NCI-H1417 treated with DMSO at 0.1 percent for 48 hours (cell line): ENCODE measurements at places on chromosomes 7 and 10.

DNA sequence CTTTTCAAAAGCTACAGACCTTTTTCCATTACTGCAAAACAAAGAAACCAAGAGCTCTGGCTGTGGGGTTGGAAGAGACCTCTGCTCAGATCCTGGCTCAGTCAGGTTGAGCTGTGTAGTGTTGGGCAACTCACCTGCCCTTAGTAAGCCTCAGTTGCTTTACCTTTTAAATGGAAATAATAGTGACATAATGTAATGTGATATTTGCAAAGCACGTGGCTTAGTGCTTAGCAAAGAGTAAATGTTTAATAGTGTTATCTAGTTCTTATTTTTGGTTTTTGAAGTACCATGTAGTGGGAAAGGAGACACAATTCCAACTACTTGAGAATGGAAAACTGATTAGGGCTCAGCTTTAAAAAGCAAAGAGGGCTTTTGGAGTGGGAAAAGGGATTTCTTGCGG lies 100.2 kb downstream of the SVIL start:
- DNase-seq, result no peak

GRCh38 chr7:112938863-112939573 lies 147.6 kb downstream of the GPR85 start:
- no peak for DNase-seq

DNA sequence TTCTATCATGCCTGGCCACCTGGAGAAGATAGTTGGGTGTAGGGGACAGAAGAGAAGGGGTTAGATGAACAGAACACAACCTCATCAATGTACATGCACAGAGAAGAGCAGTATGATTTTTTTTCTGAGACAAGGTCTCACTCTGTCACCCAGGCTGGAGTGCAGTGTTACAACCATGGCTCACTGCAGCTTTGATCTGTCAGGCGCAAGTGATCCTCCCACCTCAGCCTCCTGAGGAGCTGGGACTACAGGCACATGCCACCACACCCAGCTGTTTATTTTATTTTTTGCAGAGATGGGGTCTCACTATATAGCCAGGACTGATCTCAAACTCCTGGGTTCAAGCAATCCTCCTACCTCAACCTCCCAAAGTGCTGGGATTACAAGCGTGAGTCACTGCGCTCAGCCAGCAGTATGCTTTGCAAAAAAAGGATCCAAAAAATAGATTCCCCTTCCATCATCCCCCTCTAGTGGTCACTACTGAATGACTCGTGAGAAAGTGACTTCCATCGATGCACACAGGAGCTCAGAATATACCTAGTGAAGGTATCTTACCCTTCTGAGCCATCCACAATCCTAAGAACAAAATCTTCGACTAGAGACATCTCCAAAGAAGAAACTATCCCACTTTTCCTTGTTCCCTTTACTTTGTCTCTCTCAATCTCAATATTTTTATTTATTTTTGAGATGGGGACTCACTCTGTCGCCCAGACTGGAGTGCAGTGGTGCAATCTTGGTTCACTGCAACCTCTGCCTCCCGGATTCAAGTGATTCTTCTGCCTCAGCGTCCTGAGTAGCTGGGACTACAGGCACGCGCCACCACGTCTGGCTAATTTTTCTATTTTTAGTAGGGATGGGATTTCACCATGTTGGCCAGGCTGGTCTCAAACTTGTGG lies 21.0 kb downstream of the ZCWPW1 start:
- no peak for DNase-seq

DNA sequence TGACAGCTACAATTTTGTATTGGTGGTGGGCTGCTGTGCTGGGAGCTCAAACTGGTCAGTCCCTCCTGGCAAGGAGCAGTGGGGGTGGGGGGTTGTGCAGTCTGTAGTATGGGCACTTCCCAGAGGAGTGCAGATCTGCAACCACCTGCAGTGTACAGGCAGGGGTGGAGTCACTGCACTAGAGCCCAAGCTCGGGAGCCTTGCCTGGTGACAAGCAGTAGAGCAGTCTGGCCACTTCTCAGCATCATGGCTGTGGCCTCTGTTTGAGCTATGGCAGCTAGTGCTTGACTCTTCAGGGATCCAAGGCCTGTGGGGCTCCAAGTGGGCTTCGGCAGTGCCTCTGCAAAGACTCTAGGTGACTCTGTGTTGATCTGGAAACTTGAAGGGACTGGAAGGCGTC lies 585.1 kb upstream of the GRM3 start:
- no peak for DNase-seq

DNA sequence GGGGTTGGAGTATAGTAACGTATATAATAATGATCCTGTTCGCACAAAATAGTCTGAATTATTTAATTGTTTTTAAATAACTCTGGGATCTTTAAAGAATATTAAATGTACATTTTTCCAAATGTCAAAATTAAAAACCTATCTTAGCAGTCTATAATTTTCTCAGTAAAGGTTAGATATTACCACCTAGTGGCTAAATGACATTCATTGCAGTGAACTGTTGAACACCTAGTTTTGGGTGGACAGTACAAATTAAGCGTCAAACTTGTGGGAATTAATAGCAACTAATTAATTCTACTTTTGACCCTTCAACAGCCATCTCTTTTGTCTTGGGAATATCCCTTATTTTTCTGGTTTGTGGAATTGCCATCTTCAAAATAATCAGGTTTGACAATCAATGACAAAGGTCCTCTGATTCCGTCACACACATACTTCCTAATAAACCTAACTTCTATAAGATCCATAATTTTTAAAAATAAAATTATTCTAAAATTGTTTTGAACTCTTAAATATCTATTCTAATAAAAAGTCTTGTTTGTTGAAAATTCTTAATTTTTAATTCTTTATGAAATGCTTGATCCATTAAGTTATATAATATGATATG lies 165.7 kb downstream of the SEMA3D start:
- no peak for DNase-seq

DNA sequence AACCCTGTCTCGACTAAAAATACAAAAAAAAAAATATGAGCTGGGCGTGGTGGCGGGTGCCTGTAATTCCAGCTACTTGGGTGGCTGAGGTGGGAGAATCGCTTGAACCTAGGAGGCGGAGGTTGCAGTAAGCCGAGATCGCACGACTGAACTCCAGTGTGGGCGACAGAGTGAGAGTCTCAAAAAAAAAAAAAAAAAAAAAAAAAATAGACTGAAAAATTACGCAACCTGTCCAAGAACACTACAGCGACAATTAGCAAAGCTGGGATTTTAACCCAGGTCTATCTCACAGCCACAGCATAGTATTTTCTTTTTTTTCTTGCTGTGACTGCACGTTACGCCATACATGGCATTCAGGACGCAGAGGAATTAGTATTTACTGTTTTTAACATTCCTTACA lies 1.1 kb upstream of the RABGEF1 start:
- no peak for DNase-seq

DNA sequence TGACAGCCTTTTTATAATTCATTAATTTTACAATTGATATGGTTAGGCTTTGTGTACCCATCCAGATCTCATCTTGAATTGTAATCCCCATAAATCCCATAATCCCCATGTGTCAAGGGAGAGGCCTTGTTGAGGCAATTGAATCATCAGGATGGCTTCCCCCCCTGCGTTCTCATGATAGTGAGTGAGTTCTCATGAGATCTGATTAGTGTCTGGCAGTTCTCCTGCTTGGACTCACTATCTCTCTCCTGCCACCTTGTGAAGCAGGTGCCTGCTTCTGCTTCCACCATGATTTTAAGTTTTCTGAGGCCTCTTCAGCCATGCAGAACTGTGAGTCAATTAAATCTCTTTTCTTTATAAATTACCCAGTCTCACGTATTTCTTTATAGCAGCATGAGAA lies 165.7 kb upstream of the GNAI1 start:
- DNase-seq, result no peak

DNA sequence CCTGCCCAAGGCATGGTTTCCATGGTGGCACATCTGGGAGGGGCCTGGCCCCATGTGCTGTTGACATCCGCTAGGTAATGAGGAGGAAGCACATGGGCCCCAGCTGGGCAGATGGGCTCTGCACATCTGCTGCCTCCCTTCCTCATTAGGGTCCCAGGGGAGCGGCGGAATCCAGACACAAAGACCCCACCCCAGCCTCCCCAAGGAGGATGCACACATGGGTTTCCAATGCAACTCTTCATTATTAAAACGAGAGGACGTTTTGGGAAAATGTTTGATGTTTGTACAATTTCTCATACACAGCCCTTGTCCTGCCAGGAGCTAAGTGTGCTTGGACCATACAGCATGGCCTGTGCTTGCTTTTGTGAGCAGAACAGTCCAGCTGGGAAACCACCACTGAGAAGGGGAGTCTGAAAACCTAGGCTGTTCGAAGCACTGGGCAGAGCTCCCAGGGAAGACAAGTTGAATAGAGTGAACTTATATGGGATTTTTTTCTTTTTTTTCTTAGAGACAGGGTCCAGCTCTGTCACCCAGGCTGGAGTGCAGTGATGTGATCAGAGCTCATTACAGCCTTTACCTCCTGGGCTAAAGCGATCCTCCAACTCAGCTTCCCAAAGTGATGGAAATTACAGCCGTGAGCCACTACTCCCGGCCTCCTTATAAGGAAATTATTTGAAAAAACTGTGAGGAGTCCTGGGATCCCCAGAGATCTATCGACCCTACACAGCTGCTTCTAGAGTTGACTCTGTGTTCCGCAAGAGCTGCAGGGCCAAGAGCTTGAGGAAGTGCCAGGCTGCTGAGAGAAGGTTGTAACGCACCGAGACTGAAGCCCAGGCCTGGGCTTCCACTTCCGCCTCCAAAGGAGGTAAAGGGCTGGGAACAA lies 23.4 kb downstream of the FAM107B start:
- no peak for DNase-seq

GRCh38 chr7:100642534-100642907 lies 1.2 kb upstream of the TFR2 start:
- no peak for DNase-seq

- DNase-seq, result no peak
Observed at GRCh38 chr10:127910464-127910770, 3.5 kb downstream of the PTPRE start.

GRCh38 chr7:37377231-37377630 lies 71.4 kb downstream of the ELMO1 start:
- DNase-seq, result no peak

DNA sequence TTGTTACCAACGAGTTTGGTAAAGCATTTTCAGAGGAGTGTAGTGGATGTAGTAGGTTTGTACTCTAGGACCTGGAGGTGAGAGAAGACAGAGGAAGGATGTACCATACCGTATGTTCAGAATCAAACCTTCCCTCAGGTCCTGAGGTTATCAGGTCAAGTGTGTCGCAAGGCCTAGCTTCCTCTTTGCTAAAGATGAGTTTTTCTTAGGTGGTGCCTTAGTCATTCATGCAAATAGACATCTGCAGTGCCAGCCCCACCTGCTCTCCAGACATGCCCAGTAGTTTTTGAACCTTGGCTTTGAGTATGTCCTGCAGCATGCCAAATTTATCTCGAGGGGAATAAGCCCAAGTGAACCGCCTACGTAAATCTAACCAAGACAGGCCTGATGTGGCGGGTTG lies 71.3 kb downstream of the HDAC9 start:
- no peak for DNase-seq

DNA sequence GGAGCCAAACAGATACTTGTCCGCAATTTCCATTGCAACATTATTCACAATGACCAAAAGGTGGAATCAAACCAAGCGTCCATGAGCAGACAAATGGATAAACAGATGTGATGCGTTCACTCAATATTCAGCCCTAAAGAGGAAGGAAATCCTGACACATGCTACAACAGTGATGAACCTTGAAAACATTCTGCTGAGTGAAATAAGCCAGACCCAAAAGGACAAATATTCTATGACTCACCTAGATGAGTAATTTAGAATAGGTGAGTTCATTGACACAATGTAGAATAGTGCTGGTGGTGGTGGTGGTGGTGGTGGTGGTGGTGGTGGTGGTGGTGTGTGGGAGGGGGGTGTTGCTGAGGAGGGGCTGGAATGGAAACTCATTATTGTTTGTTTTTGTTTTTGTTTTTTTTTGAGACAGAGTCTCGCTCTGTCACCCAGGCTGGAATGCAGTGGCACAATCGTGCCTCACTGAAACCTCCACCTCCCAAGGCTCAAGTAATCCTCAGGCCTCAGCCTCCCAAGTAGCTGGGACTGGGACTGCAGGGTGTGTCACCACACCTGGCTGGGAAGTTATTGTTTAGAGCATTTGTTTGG lies 28.6 kb downstream of the SMKR1 start:
- DNase-seq, result no peak

- no peak for DNase-seq
Observed at GRCh38 chr7:92615861-92616260, 25.7 kb upstream of the FAM133B start.

DNA sequence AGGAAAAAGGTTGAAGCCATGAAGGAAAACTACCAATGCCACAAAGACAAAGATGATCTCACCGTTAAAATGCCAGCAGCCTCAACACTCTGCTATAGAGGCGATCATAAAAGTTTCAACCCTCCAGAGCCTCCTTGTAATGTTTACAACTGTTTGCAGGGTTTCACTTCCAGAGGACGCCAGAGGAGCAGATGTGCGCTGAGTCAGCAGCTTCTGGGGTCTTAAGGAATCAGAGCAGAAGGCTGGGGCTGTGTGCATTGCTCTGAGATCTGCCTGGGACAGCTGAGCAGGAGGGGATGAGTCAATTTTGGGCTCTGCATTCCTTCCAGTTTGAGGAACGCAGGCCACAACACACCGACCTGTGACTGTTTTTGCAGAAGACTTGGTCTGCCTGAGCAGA lies 98.3 kb downstream of the TMEM130 start:
- no peak for DNase-seq

DNA sequence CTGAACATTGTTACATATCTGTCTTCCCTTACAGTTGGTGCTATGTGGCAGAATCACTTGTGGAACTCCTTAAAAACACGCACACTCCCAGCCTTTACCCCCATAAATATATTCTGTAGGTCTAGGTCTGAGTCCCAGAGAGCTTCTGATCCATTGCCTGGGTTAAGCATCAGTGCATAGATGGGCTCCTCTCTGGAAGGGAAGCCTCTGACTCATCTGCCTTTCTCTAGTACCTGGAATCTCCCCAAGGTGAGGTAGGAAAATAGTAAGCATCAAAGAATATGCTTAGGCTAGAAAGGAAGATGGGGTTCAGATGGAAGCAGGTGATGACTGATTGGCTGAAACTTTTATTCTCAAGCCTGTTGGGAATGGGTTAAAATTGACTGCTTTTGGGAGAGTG lies 26.1 kb downstream of the PROSER2 start:
- no peak for DNase-seq

DNA sequence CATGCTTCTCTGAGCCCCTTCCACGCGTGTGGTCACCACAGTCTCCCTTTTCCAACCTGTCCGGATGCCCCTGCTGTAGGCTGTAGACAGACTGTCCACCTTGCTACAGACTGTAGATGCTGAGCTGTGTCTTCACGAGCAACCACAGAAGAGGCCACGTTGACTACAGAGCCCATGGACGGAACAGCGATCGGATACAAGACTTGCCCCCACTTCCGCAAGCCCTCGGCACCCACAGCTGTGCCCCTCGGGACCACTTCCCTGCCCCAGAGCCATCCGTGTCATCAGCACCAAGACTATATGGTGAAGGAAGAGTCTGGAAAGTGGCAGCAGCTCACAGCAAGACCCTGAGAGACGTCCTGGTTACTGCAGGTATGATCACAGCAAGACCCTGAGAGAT lies 491.4 kb downstream of the DNAJB6 start:
- DNase-seq, result no peak
